ENCODE measurements at places on chromosomes 16 and 17. TPM values are rescaled to one million over a fixed set of nuclear protein-coding genes. Genes with fewer than 3 reads are reported as not detected.

Gene RHBDL1
- not detected for total RNA-seq

Gene LYRM1
- total RNA-seq: 62.0 TPM

GRCh38 chr17:59848385-59848668 lies 44.4 kb downstream of the TUBD1 start:
- no peak for DNase-seq

GRCh38 chr16:3607634-3608033 lies 3.8 kb downstream of the SLX4 start:
- no peak for DNase-seq

- DNase-seq: no peak
These were observed 132.6 kb downstream of the RAB11FIP4 start for GRCh38 chr17:31523862-31524730.

DNA sequence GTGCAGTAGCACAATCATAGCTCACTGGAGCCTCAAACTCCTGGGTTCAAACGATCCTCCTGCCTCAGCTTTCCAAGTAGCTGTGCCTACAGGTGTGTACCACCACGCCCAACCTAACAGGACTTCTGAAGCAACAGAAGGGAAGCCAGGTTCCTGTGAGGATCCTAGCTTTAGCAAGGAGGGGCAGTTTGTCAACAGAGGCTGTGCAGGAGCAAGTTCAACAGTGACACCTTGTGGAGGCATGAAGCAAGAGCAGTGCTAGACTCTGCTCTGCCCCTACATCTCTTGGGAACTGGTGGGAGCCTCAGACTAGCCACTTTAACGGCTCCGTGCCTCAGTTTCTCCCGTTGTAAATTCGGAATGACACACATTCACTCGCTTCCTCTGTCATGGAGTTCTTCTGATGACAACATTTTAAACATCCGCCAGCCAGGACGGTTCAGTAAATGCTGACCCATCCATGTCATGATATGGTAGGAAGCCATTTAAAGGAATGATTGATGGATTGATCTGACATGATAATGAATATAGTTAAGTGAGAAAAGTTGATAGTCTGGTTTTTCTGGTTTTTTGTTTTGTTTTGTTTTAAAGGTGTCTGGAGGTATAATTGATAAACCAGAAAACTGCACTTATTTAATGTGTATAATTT lies 218.7 kb downstream of the MRTFB start:
- DNase-seq: no peak

DNA sequence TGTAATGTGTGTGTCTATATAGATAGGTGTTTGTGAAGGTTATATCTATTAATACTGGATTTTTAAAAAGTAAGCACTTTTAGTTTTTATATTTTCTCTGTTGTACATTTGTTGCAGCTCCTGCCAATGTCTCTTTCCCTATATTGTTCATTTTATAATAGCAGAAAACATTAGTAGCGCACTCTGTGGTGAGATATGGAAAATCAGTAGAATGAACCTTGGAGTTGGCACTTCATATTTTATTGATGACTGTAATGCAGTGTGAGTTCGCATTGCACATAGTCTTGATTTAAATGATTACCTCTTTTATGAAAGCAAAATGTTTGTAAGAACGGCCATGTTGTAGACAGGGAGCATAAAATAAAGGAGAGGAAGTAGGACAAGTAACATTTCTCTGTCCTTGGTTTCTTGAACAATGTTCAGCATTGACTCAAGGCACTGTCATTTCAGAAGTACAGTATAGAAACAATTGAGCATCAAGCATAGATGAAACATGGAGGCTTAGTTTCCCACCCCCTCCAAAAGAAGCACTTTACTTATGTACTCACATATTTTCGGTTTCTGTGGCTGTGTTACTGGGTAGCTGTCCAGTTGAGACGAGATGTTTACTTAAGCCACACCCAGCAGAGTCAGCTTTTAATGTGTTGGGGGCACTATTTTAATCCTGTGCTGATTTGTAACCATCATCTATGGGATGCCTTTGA lies 74.0 kb downstream of the TANC2 start:
- DNase-seq: no peak
